ENCODE measurements at places on chromosomes 7 and 10.

- H3K36me3 ChIP-seq: peaks cover 2% of the 10 kb centered on the region
- no peak overlapping the region for H3K4me3 ChIP-seq
- H3K4me1 ChIP-seq: peaks cover 6% of the 10 kb centered on the region
- DNase-seq: no peak
These were observed 135.2 kb upstream of the KAT6B start for GRCh38 chr10:74691164-74691563.

DNA sequence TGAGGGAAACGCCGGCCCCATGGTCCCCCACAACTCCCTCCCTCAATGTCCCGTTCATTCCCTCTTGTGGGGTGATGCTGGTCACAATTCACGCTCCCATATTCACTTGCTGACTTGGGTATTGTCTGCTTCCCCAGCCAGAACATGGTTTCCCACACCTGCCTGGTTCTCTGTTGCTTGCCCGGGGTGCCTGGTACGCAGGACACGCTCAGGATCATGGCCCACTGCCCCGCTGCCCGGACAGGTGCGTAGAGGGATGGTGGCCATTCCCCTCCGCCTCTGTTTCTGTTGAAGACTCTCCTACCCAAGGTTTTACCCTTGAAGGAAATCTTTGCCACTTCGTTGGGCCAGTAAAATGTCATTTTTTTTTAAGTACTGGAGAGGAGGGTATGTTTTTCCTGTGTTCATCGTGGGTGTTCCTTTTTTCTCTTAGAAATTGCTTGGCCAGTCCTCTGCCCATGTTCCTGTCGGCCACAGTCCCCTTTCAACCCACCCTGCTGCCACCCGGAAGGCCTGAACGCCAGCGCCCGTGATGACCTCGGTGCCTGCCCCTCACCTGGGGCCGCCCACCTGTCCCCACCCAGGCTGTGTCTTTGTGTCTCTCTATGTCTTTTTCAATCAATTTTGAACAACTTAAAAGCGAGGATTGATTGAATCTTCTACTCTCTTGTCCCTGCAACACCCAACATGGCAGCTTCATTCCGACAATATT, 38.2 kb downstream of the FOXL3 start:
- DNase-seq: no peak
- no peaks in the 10 kb centered on the region for H3K4me1 ChIP-seq
- H3K27ac ChIP-seq: no peak overlapping the region
- H3K36me3 ChIP-seq: no peaks in the 10 kb centered on the region

DNA sequence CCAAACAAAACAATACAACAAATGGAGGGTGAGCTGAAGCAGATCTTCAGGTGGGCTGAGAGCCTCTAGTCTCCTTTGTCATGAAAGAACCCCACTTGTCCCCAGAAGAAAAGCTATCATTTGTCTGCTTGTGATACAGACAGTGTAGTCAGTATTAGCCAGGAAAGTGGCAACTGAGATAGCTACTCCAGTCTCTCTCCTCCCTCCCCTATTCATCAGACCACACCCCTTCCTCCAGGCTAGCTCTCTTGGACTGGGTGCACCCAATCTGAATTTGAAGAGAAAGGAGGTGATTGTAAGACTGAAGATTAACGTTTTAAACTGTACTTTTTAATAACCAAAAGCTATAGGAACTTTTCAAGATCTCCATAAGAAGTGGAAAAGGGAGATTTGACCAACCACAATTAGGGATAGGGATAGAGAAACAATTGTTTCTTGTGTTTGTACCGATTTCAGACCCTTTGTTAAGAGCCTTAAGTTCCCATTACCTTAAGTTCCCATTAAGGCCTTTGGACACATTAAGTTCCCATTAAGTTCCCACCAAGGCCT, 14.1 kb downstream of the BMPR1A start:
- no peak overlapping the region for H3K27ac ChIP-seq
- DNase-seq: no peak
- H3K36me3 ChIP-seq: no peaks in the 10 kb centered on the region
- H3K27me3 ChIP-seq: no peaks in the 10 kb centered on the region
- H3K4me3 ChIP-seq: no peak overlapping the region
- peaks cover 27% of the 10 kb centered on the region for H3K4me1 ChIP-seq

- H3K27me3 ChIP-seq: no peaks in the 10 kb centered on the region
- no peak for DNase-seq
- H3K36me3 ChIP-seq: no peaks in the 10 kb centered on the region
- no peak overlapping the region for H3K4me3 ChIP-seq
- H3K27ac ChIP-seq: no peak overlapping the region
These were observed 78.4 kb upstream of the MEOX2 start for GRCh38 chr7:15764851-15765382.

DNA sequence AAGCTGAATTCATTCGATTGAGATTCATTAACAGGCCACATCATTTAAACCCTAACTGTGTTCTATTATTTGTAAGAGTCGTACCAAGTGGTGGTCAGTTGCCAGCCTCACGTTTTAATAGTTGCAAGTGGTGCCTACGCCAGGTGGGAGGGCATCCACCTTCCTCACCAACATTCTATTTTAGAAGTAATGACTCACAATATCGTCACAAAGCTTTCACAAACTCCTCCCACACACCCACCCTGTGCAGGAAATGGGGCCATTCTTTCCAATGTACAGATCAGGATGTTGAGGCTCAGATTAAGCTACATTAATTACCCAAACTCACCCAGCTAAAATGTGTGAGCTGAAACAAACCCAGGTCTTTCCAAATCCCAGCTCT, 77.3 kb upstream of the SAMD8 start:
- peak overlapping the region; percentile 56 for H3K27ac ChIP-seq
- peaks cover 30% of the 10 kb centered on the region for H3K4me1 ChIP-seq
- no peaks in the 10 kb centered on the region for H3K27me3 ChIP-seq
- DNase-seq: no peak
- no peak overlapping the region for H3K4me3 ChIP-seq

DNA sequence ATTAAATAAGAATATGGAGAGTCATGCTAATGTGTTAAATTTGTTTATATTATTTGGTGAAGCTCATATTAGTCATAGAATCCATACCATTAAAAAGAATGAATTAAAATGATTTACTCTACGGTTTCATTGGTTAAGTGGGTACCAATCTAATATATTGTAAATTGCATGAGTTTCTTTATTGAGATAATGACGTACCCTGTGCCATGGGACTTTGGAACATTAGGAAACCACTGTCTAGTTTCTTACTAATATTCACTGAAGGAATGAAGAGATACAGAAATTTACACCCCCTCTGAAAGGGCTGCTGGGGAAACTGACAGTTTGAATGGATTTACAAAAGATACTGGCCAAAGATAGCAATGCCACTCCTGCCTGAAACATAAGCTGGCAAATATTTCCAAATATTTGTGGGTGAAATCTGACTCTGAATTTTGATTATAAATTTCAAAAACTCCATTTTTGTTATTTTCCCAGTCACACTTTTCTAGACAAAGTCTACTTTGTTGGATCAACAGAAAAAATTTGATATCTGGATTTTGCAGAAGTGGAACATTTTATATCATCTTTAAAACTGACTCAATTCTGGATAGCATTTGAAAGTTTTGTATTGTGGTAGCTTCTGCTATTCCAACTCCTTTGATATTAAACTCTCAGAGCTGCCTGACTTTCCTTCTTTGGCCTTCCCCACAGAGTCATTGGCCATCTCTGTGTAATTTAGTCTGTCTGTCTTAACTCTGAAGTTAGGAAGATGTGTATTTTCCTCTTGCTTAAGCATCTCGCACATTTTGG, 22.3 kb downstream of the MDFIC start:
- DNase-seq: no peak
- H3K27ac ChIP-seq: no peak overlapping the region
- peaks cover 28% of the 10 kb centered on the region for H3K4me1 ChIP-seq
- H3K27me3 ChIP-seq: no peaks in the 10 kb centered on the region

DNA sequence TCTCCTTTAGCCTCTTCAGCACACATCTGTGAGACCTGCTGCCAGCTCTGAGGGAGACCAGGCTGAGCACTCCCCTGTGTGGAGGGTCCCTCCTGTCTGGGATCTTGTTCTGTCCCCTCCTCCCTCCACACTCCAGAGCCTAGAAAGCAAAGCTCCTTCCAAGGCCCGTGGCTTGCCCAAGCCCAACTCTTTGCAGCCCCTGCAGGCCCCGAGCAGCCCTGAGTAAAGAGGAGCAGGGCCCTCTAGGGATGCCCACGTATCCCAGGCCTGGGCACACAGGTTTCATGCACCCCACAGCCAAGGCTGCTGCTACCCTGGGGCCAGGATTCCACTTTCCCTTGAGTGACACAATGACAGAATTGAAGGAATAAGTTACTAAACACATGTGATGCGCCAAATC, 24.0 kb downstream of the COBL start:
- H3K27ac ChIP-seq: no peak overlapping the region
- H3K4me1 ChIP-seq: no peaks in the 10 kb centered on the region
- no peak overlapping the region for H3K4me3 ChIP-seq
- H3K27me3 ChIP-seq: no peaks in the 10 kb centered on the region

GRCh38 chr7:119556436-119556835, 716.5 kb upstream of the KCND2 start:
- H3K36me3 ChIP-seq: no peaks in the 10 kb centered on the region
- no peak overlapping the region for H3K27ac ChIP-seq
- no peaks in the 10 kb centered on the region for H3K4me1 ChIP-seq
- no peak overlapping the region for H3K4me3 ChIP-seq
- DNase-seq: no peak

- no peak for DNase-seq
- no peaks in the 10 kb centered on the region for H3K36me3 ChIP-seq
- H3K4me1 ChIP-seq: peaks cover 23% of the 10 kb centered on the region
- H3K27ac ChIP-seq: no peak overlapping the region
These were observed 60.2 kb downstream of the VCL start for GRCh38 chr10:74058071-74058470.

- H3K4me1 ChIP-seq: peaks cover 10% of the 10 kb centered on the region
- DNase-seq: peak; percentile 19
- H3K4me3 ChIP-seq: 0 out of 2 replicates have a peak overlapping the region, but pooled peaks have one; percentile 4
- H3K27ac ChIP-seq: peak overlapping the region; percentile 69
- H3K27me3 ChIP-seq: no peaks in the 10 kb centered on the region
- H3K36me3 ChIP-seq: no peaks in the 10 kb centered on the region
These were observed 655.0 kb downstream of the SDK1 start for GRCh38 chr7:3955751-3956696.

GRCh38 chr7:89618274-89618673, 536.0 kb upstream of the STEAP1 start:
- no peaks in the 10 kb centered on the region for H3K4me1 ChIP-seq
- no peaks in the 10 kb centered on the region for H3K36me3 ChIP-seq
- DNase-seq: no peak
- no peak overlapping the region for H3K27ac ChIP-seq

GRCh38 chr7:35513195-35513594, 181.7 kb downstream of the HERPUD2 start:
- no peaks in the 10 kb centered on the region for H3K36me3 ChIP-seq
- no peak for DNase-seq
- H3K4me3 ChIP-seq: no peak overlapping the region
- no peak overlapping the region for H3K27ac ChIP-seq
- H3K27me3 ChIP-seq: no peaks in the 10 kb centered on the region

DNA sequence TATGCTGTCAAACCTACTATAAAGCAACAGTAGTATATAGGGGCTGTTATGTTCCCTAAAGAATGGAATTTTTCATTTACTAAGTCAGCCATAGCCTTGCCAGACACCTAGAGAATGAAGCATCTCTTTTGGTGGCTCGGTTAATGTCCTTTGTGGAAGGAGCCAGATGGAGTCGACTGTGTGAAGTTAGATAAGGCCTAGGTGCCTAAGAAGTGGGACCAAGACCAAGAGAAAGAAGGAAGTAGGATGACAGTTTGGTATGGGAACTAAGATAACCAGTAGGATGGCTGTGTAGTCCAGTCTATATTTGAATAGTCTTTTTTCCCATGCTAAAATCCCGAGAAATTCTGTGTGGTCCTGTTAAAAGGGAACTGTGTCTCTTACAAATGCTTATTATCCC, 62.2 kb downstream of the REEP3 start:
- no peak overlapping the region for H3K27ac ChIP-seq
- H3K27me3 ChIP-seq: no peaks in the 10 kb centered on the region
- H3K36me3 ChIP-seq: no peaks in the 10 kb centered on the region
- no peak overlapping the region for H3K4me3 ChIP-seq
- no peaks in the 10 kb centered on the region for H3K4me1 ChIP-seq

DNA sequence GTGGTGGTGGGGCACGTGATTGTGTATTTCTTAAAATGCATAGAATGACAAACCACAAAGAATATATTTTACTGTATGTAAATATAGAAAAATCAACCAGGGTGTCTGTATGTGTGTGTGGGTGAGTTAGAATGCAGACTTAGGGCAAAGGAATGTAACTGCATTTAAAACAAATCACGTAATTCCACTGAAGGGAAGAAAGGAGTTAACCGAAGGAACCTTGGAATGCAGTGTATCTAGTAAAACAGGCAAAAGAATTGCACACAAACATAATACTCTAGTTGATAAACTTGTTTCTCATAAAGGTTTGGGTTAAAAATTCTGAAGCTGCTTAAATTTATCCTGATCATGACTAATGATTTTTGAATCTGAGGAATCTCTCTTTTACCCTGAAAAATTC, 134.9 kb downstream of the ADRA2A start:
- DNase-seq: no peak
- no peaks in the 10 kb centered on the region for H3K27me3 ChIP-seq
- no peak overlapping the region for H3K27ac ChIP-seq
- H3K36me3 ChIP-seq: no peaks in the 10 kb centered on the region
- H3K4me1 ChIP-seq: no peaks in the 10 kb centered on the region

GRCh38 chr10:61608255-61609033, 54.3 kb upstream of the CABCOCO1 start:
- no peaks in the 10 kb centered on the region for H3K36me3 ChIP-seq
- no peak overlapping the region for H3K4me3 ChIP-seq
- H3K4me1 ChIP-seq: no peaks in the 10 kb centered on the region

Data from GM12878 (cell line).